ENCODE measurements at places on chromosomes 11 and 22.

DNA sequence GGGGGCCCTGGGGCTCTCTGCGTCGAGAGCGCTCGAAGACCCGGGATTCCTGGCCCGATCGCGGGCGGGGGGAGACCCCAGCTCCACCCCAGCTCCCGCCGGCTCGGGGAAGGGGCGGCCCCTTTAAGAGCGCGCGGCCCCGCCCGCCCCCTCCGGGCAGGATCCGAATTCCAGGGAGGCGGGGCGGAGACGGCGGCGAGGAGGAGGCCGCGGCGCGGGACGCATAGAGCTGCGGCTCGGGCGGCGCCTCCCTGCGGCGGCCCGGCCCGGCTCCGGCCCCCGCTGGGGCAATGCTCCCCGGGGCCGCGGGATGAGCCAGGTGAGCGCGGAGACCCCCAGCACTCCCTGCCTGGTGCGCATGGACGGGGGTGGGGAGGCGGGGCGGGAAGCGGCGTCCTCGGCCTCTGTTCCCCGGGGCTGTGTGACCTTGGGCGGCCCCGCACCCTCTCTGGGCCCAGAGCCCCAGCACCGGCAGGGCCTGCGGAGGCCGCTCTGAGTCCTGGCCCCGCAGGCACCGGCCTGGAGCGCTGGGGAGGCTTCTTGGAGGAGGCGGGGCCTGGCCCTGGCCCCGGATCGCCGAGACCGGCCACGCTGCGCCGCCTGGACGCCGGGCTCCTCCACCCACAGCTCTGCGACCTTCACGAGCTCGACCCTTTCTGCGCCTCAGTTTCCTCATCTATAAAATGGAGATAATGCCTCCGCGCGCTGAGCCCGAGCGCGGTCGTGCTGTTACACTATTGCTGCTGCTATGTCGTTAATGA is 565 bp downstream of the GAS2L1 start:
- DNase-seq: no peak

DNA sequence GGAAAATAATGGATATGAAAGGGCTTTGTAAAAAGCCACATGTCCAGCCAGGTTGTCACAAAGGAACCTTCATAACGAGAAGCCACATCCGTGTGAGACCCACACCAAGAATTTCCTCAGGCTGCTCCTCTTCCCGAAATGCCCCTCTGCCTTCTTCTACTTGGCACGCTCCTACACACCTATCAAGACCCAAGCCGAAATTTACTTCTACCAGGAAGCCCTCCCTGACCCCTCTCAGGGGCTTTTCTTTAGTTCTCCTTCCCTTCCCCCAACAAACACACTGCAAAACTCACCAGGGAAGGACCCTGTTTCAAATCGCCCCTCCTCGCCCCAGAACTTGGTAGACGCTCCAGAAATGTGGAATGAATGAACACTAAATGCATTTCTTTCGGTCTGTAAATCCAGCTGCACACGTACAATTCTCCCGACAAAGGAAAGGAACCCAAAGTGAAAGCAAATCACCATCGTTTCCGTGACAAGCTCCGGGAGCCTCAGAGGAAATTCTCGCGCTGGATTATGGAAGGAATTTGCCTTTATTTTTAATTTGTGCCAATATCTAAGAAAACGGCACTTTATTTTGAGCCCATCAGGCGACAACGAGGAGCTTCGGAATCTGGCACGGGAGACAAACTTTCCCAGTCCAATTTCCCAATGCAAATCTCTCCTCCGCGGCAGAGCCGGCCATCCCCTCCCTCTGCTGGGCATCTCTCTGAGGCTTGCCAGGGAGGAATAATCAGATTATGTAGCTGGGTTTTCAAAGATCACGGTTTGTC is 13.2 kb upstream of the SHISAL1 start:
- DNase-seq: no peak

- no peak for DNase-seq
These were observed 35.4 kb downstream of the LMO1 start for GRCh38 chr11:8228231-8228630.

- no peak for DNase-seq
These were observed 25.8 kb downstream of the DSCAML1 start for GRCh38 chr11:117771197-117771596.

DNA sequence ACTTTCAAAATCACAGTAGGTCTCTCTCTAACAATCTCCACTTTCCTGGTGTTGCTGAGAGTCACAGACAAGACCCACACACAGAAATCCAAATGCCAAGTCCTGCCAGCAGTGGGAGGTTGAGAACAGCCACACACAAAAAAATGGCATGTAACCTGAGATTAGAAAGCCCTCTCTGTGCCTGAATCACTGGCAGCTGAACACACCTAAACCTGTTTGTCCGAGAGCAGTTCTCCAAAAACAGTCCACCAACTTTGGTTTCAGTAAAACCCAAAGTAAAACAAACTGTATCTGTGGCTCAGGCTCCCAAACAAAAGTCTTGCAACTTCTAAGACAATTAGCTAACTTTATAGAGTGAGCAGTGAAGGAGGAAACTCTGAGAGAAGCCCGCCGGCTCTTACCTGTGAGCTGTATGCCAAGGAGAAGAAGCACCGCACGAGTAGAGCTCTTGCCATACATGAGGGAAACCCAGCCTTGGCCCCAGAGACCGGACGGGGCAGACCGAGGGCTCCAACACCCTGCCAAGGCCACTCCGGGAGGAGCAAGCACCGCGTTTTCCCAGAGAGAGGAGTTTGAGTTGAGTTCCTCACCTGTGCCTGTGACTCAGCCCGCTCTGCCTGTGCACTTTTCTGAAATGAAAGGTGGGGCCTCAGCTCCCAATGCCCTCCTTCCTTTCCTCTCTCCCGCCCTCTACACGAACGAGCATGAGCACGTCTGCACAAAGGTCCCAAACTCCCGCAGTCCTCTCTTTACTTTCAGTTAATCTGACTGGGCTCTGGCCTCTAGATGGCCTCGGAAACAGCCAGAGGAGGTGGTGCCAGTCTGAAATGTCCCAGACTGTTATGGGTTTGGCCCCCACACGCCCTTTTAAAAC is at the start of gene MPZL2:
Gene MPZL2, minus strand, starts transcription at position 603 of the 874 bp plus-strand sequence. Its CDS starts 144 bp downstream, at position 459.
- no peak for DNase-seq

- DNase-seq: no peak
These were observed 92.8 kb upstream of the OR9G4 start for GRCh38 chr11:56841210-56841810.

DNA sequence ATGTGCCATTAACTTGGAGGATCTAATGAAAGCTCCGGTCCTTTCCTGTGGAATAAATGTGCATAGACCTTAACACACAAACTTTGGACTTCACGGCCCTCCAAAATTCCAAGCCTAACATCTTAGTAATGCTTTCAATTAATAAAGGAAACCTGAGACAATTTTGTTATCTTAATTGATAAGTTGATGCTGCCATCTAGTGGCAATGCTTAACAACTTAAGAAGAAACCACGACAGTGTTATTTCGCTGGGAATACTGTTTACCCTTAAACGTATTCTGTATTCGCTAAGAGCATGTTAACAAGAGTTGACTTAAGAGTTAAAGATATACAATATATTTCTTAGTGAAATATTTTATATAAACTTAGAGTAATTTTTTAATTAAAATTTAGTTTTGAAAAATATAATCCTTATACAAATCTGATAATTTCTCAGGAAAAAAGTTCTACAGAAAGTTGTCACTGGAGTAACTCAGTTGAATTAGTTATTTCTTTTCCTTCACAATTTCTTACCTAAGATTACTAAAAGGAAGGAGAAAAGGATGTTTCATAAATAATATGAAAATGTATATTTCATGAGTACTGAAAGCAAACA is 35.0 kb upstream of the OR9G4 start:
- DNase-seq: no peak

GRCh38 chr11:68115285-68115684 is 5.9 kb downstream of the CHKA start:
- DNase-seq: no peak

DNA sequence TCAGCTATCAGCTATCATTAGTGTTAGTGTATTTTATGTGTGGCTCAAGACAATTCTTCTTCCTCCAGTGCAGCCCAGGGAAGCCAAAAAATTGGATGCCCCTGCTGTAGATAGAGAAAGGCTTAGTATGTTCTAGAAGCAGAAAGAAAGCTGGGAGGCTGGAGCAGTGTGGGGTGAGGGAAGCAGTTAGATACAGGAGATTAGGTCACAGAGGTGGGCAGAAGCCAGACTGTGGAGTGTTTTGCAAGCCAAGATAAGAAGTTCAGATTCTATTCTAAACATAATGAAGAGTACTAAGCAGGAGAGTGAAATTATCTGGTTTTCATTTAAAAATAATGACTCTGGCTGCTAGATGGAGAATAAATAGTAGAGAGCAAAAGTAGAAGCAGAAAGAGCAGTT is 381.7 kb downstream of the DCDC1 start:
- no peak for DNase-seq

- DNase-seq: no peak
These were observed 6.8 kb downstream of the CACNA1I start for GRCh38 chr22:39577366-39577765.

DNA sequence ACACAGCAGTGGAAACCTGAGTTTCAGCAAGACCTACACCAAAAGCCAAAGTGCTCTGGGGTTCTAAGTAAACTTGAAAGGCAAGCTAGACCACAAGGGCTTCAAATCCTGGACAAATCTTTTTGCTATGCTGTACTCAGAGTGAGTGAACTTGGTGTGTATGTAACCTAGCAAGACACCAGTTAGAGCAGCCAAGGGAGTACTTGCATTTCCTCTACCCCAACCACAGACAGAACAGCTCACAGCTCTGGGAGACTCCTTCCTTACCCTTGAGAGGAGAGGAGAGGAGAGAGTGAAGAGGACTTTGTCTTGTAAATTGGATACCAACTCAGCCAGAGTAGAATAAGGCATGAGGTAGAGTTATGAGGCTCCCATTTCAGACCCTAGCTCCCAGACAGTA is 71.4 kb downstream of the CTSC start:
- DNase-seq: no peak

DNA sequence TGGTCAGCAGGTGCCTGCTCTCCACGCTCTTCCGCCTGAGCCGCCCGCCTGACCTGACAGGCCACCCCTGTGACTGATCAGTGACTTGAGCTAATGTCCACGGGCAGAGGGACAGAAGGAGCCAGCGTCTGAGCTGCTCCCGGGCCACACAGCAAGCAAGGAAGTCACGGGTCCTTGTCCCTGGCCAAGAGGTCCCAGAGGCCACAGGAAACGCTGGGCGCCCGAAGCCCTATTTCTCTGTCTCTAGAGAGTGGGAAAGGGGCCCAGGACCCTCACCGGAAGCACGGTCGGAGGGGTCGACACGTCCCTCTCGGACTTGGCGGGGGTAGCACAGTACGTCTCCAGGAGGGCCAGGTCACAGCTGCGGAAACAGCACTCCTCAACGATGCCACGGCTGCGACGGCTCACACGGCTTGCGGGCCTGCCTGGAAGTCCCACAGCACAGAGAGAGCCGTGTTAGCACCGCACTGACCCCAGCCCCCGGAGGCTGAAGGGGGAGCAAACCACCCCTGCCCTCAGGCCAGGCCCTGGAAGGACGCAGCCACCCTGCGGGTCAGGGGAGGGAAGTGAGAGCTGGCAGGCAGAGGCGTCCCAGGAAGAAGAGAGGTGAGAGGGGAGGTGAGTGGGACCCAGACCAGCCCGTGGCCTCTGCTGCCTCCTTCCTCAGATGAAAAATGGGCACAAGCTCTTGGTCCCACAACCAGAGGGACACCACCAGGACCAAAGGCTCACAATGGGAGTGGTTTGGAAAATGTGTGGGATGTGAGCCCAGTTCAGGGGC is 5.8 kb downstream of the IGF2 start:
- no peak for DNase-seq

DNA sequence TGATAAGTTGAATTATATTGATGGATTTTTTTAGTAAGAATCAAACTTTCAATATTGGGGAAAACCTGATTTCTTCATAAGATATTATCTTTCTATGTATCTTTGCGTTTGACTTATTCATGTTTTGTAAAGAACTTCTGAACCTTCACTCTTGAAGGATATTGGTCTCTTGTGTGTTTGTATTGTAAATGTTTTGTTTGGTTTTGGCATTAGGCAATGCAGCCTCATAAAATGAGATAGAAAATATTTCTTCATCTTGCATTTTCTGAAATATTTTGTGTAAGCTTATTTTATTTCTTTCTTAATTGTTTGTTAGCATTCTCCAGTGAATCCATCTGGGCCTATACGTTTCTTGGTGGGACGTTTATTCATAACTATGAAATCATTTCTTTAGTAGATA is 271.9 kb downstream of the RAB38 start:
- no peak for DNase-seq

- no peak for DNase-seq
These were observed 127.9 kb upstream of the SYT13 start for GRCh38 chr11:45414088-45414487.

GRCh38 chr22:41491374-41492100 is 22.6 kb downstream of the ACO2 start:
- DNase-seq: no peak

GRCh38 chr22:41940832-41941765 is 5.9 kb downstream of the CENPM start:
- DNase-seq: peak; percentile 82

DNA sequence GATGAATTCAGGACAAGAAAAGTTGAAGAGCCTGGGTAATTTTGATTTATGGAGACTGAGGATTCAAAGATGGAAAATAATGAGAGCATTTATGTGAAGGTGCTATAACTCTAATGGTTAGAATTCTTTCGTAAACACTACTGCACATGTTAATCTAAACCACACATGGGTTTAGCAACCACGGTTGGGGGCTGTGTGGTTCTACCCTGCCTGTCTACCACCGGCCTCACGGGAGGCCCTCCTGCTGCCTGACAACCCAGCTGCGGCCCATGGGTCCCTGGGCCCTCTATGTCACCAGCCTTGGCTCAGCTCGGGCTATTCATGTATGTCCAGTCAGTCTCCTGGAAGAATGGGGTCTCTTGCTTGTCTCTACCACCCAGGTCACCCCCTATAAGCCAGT is 68.5 kb upstream of the ARFGAP3 start:
- DNase-seq: no peak

- DNase-seq: no peak
These were observed 89.3 kb downstream of the RDX start for GRCh38 chr11:110207123-110207522.

GRCh38 chr11:115266066-115266639 is 238.1 kb downstream of the CADM1 start:
- no peak for DNase-seq
